ENCODE measurements at places on chromosomes 1 and 21.
A peak's percentile ranks its signal among the peaks of the same experiment; 100 is the strongest.

GRCh38 chr21:46083791-46084561 lies 13.9 kb upstream of the COL6A2 start:
- peak; percentile 83 for DNase-seq

GRCh38 chr21:42433946-42434551 lies 30.3 kb downstream of the UBASH3A start:
- no peak for DNase-seq

DNA sequence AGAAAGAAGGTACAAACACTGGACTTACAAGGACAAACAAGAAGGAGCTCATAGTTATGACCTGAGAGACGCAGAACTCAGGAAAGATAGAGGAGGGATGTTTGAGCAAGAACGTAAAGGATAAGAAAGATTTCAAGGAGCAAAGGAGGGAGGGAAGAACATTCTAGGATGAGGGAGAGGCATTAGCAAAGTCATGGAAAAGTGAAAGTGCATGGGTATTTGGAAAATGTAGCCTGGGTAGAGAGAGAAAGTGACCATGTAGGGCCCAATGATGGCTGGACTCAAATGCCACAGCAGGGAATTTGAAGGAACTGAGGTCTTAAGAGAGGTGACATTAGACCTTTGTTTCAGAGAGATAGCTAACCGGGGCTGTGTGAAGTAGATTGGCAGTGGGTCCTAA lies 76.5 kb downstream of the SYT6 start:
- DNase-seq = no peak

DNA sequence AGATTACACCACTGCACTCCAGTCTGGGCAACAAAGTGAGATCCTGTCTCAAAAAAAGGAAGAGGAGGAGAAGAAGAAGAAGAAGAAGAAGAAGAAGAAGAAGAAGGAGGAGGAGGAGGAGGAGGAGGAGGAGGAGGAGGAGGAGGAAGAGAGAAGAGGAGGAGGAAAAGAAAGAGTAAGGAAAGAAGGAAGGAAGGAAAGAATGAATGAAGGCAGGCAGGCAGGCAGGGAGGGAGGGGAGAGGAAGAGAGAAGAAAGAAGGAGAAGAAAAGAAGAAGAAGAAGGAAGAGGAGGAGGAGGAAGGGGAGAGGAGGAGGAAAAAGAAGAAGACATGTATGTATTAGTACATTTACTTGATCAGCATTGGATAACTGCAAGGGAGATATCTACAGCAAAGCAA lies 26.7 kb downstream of the MIS18A start:
- DNase-seq = no peak

- DNase-seq = no peak
Measured at GRCh38 chr1:179143322-179143721, 61.5 kb downstream of the TOR3A start.

- no peak for DNase-seq
Measured at GRCh38 chr1:186819126-186819525, 9.6 kb upstream of the PLA2G4A start.

DNA sequence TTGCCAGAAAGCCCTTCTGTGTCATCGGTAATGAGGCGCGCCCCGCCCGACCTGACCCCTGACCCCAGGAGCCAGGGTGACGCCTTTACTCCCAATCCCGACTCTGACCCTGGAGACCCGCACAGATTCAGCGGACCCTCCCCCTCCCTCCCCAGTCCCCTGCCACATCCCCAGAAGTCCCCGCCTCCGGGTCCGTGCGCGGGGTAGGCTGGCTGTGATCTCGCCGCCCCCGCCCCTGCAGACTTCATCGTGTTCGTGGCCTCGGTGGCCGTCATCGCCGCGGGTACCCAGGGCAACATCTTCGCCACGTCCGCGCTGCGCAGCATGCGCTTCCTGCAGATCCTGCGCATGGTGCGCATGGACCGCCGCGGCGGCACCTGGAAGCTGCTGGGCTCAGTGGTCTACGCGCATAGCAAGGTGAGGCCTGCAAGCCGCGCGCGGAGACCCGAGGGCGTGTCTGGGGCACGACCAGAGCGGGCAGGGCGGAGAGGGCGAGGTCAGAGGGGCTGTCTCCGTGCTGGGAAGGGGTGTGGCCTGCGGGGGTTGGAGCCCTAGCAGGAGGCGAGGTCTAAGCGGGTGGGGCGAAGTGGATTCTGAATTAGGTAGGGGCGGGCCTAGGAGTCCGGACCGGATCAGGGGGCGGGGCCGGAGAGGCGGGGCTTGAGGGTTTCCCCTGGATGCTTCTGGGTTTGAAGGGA lies 34.8 kb downstream of the KCNQ4 start:
- DNase-seq = no peak

DNA sequence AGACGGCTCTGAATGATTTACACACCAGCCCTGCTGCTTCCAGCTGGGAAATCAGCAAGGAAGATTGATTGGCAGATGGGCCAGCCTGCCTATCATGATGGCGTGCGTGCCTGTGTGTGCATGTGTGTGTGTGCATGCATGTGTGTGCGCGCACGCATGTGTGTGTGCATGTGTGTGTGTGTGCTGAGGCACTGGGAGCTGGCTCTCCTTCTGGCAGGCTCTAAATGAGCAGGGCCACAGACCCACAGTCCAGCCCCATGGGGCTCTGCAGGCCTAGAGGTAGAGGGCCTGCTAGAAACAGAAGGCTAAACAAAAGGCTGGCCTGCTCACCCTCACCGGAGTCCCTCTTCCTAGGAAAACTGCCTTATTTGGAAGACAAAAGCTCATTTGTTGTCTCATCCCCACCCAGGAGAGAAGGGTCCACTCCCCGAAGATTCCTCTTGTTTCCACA lies 6.0 kb downstream of the KLHDC8A start:
- no peak for DNase-seq

- no peak for DNase-seq
Measured at GRCh38 chr1:22363403-22364325, 88.0 kb upstream of the ZBTB40 start.

DNA sequence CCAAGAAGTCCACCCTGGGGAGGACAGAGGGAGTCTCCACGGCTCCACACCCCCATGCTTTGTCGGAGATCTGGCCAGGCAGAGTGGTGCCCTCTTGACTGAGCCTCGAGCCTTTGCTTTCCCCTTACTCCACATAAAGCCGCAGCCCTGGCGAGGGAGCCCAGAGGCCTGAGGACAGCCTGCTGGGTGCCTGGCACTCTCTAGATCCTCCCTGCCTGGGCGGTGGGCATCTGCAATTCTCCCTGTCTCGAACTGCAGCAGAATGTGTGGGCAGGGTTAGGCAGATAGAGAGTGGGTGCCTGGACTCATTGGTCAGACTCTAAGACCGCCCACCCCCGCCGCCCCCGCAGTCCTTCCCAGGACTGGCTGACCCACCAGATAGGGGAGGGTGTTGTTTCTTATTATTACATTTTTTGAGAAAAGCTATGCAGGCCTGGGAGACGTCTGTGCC lies 13.9 kb downstream of the EPHX1 start:
- DNase-seq = no peak

DNA sequence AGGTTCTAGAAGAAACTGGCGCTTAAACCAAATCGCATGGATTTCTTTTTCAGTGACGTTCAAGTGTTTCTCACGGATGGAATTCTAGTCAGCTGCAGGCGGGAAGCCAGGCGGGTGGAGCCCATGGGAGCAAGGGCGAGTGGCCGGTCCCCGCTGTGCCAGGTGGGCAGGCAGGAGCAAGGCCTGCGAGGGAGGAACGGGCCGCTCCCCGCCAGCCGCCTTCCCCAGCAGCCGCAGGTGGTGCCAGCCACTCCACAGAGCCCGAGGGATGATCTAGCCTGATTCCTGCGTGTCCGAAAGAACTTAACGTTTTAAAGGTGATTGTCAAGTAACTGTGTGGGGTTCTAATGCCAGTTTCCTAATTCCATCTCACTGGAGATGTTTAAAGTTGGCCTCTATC lies 9.1 kb downstream of the PEX10 start:
- DNase-seq = no peak

Data from vagina (tissue), 2 donors.